Fibroblast of pulmonary artery (primary cell): ENCODE measurements at places on chromosomes 16 and 17.
A peak's percentile ranks its signal among the peaks of the same experiment; 100 is the strongest.

GRCh38 chr17:15083225-15083624 is 181.9 kb downstream of the PMP22 start:
- DNase-seq, result no peak

DNA sequence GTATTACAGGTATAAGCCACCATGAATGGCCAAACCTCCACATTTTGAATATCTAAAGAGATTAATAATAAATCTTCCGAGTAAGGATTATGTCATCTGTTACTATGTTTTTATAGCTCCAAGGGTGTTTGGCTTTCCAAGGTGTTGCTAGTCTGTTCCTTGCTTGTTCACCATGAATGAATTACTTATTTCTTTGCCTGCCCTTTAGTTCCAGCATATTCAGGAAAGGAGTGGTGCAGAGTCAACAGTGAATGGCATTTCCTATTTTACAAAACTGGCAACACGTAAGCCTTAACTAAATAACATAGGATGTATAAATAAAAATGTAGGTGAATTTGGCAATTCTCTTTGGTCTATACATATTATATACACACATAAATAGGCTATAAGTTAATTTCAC is 70.3 kb downstream of the MYO1D start:
- no peak for DNase-seq

DNA sequence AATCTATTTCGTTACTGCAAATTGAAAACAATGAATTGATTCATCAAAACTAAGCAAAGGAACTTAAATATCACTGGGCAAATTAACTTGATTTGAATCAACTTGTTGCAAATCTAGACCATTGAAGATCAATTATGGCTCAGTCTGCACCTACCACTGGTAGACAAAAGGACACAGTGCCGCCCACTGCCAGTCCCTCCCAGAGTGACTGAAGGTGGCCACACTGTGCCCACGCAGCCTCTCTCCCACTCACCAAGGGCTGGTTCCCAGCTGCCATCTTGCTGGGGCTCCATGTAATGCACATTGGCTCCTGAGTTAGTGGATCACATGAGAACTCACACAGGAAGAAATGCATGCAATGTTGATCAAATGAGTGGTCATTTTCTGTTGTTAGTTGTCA is 78.1 kb downstream of the PLXDC1 start:
- no peak for DNase-seq

- no peak for DNase-seq
Measured at GRCh38 chr16:31507617-31507928, 618 bp downstream of the RUSF1 start.

- DNase-seq, result no peak
Measured at GRCh38 chr17:32933881-32934280, 5.9 kb downstream of the TMEM98 start.

DNA sequence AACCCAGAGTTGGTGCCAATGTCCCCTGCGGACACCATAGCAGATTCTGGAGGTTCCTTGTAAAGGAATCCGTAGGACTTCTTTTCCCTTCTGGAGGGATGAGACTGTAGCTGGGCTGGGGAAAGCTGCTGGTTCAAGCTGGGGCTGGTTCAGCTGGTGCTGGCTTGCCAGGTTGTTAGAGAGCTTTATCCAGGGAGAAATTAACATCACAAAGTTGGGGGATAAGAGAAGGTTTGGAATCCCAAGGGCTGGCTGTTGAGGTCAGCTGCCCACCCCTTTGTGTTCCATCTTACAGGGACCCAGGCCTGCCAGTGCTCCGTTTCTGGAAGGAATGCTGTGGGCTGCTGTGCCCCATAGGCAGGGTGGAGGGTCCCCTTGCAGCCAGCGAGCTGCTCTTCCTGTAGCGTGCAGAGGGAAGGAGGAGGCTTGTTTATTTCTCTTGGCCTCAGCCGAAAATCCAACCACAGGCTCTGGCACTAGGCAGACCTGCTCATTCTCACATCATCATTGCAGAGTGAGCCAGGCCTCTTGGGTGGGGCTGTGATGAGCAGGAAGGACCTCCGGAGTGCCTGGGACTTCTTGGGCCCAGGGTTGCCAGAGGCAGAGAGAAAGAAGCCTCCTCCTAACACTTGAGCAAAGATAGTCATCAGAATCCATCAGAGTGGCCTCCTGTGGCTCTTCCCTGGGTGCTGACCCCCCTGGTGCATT is 251.1 kb downstream of the SEC14L1 start:
- peak; percentile 90 for DNase-seq

- DNase-seq, result no peak
Measured at GRCh38 chr17:3956983-3957382, 7.3 kb downstream of the ATP2A3 start.

- DNase-seq, result no peak
Measured at GRCh38 chr17:902463-902862, 77.1 kb downstream of the NXN start.

DNA sequence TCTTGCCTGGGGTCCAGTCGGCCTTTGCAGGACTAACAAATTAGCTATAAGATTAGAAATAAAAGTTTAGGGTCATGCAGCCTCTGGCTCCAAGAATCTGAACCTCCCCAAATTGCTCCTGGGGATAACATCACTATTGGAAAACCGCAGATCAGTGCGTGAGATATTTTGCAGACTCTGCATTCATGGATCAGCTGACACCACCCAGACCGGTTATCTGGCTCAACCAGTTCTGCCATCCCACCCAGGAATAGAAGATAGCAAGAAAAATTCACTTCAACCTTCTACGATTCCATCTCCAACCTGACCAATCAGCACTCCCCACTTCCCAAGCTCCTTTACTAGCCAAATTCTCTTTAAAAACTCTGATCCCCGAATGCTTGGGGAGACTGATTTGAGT is 4.3 kb upstream of the PGS1 start:
- no peak for DNase-seq

DNA sequence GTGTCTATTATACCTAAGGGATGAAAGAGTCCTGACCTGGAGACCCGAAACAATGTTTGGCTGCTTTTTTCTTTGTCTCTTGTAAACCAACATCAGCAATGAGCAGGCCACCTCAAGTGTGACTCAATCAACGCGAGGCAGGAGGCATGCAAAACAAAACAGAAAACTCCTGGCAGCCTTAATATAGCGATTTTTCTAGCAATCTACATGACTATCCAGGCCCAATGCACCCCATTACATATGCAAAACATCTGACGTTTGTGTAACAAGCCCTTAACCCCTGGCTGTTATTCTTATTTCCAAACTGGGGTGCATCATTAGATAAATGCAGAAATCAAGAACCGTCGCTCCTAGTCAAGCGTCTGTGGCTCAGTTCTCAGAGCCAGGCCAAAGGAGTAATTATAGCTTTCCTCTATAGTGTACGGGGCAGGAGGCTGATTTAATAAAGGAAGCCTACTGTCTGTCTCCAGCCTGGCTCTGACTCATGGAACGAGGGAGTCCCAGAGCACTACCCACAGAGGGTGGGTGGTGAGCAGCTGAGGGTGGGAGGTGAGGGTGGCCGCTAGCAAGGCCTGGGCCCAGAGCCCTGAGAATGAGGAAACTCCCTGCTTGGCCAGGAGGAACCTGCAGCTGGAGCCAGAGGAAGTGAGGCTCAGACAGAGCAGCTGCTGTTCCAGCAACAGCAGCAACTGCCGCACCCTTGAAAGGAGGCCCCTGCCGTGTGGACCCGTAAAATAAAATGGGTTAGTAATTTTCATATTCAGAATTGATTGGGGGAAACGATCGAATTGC is 43.9 kb downstream of the CHD9 start:
- peak; percentile 99 for DNase-seq

DNA sequence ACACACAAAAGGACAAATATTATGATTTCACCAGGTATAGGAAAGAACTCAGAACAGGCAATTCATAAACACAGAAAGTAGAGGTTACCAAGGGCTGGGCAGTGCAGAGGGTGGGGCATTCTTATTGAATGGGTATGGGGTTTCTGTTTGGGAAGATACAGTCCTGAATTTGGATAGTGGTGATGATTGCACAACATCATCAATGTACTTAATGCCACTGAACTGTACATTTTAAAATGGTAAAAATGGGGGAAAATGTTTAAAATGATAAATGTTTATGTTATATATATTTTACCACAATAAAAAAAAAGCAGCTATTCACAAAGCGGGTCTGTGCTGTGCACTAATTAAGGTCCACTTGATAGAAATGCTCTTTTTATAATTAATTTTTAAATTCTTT is 72.6 kb upstream of the FA2H start:
- DNase-seq, result no peak

DNA sequence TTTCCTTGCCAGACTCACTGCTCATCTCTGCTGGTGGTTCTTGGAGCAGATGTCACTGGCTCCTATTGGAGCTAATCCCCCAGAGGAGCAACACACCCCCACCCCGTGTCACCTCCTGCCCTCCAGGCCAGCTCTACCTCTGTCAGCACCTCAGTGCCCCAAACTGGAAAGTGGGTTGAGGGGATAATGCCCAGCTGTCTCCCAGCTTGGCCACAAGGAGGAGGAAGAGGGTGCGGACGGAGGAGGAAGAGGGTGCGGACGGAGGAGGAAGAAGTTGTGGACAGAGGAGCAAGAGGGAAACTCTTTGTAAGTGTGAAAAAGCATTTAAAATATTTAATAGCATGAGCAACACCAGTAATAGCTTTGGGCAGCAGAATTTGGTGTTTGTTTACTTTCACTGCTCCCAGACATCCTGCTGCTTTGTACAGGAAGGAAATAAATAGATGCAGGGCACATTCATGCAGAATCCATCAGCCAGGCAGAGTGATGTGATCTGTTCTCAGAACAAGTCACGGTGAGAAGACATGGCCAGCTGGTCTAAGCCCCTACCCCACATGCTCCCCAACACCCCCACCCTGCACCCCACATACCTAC is 82.5 kb downstream of the C17orf67 start:
- no peak for DNase-seq
